ENCODE measurements at places on chromosomes 1 and 21.

DNA sequence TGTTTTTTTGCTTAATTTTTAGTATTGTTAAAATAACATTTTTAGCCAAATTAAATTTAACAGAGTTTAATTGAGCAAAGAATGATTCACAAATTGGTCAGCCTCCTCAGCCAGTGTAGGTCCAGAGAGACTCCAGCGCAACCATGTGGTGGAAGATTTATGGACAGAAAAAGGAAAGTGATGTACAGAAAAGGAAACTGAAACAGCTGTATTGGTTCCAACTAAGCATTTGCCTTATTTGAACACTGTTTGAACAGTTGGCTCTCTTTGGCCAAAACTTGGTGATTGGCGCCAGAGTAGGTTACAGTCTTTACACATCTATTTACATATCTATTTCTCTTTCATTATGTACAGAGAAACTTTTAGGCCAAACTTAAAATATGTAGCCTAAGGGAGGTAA, 19.4 kb downstream of the RPS6KC1 start:
- no peak for DNase-seq

DNA sequence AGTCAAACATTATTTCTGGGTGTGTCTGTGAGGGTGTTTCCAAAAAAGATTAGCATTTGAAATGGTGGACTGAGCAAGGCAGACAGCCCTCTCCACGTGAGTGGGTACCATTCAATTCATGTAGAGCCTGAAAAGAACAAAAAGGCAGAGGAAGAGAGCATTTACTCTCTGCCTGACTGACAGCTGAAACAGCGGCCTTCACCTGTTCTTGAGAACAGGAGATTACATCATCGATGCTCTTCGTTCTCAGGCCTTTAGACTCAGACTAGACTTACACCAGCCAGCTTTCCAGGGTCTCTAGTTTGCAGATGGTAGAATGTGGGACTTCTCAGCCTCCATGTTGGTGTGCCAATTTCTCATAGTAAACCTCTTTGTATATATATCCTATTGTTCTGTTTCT, 302.3 kb downstream of the BACH1 start:
- no peak for DNase-seq

DNA sequence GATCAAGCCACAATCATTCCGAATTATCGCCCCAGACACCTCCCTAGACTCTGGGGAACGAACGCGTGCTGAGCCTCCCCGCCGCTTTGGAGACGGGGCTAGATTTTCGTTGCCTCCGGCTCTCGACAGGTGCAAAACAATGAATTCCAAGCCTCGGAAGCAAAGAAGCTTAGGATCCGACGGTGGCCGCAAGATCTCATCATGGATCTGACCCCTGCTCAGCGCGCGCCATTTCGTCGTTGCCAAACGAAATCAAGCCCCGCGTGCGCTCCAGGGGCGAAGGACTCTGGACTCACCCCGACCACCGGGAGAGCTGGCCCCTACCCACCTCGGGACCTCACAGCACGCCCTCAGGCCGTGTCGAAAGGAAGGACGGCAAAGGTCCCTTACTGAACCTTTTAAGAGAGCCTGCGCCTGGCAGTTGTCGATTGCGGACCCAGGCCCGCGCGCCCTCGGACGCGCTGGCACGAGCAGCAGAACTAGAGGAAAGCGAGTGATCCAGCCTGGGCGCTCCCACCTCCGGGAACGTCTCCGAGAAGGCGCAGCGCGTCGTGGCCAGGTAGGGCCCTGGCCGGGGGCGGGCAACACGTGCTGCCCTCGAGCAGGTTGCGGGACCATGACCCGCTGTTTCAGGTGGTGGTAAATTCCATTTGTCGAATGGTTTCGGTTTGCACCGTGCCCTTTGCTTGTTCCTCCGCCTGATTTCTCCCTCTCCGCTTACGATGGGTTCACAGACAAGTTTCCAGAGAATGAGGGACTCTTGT, 1.6 kb upstream of the RUNX3 start:
- no peak for DNase-seq

- peak; percentile 44 for DNase-seq
Observed at GRCh38 chr1:24866211-24867083, 63.6 kb downstream of the RUNX3 start.

- no peak for DNase-seq
Observed at GRCh38 chr1:33363470-33363861, 42.6 kb upstream of the A3GALT2 start.

- DNase-seq, result no peak
Observed at GRCh38 chr1:48767975-48768510, 8.6 kb downstream of the BEND5 start.

DNA sequence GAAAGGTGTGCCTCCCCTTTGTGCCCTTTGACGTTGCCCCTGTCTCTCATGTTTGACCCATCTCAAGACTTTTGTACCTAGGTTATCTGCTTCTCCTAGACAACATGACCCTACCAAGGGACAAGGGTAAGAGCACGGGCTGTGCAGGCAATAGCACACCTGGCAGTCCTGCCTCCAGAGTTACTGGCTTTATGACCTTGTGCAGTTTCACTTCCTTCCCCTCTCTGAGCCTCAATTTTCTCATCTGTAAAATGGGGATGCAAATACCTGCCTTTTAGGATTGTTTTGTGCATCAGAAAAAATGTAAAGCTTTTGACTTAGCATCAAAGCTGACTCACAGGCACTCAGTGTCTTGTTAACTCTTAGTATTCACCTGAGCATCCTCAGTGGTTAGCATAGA, 36.4 kb downstream of the ELK4 start:
- no peak for DNase-seq

GRCh38 chr21:31142600-31142999, 104.3 kb upstream of the KRTAP19-8 start:
- DNase-seq, result no peak

GRCh38 chr1:30184393-30185141, 538.8 kb downstream of the MATN1 start:
- DNase-seq, result no peak

DNA sequence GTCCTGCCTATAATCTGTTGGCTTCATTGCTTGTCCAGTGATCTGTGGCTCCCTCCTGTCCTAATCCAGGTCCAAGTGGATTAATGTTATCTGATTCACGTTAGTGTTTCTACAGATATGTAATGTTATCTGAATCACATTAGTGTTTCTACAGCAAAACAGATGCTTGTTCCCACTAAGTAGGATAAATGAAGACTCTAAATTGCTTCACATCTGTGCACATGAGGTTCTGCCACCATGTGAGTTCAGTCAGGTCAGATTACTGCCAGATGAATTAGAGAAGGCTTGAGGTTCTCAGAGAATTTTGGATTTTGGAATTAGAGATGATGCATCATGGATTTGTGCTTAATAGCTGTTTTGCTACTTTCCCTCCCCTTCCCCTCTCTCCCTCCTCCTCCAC, 13.2 kb downstream of the DISC1 start:
- no peak for DNase-seq

- no peak for DNase-seq
Observed at GRCh38 chr1:68293122-68293521, 60.8 kb upstream of the WLS start.

GRCh38 chr1:111515291-111516004, 12.0 kb upstream of the ADORA3 start:
- DNase-seq, result peak; percentile 74

DNA sequence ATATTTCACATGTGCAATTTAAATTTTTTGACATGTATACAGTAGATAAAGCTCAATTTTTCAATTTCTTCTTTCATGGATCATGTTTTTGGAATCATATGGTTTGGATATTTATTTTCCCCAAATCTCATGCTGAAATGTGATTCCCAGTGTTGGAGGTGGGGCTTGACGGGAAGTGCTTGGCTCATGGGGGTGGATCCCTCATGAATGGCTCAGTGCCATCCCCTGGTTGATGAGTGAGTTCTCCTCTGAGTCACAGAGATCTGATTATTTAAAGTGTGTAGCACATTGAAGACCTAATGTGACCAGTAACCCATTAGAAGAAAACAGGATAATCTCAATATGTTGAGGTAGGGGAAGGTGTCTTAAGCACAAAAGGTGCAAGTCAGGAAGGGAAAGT, 9.1 kb upstream of the IFI16 start:
- no peak for DNase-seq

- no peak for DNase-seq
Observed at GRCh38 chr1:90841473-90841872, 124.4 kb upstream of the BARHL2 start.

DNA sequence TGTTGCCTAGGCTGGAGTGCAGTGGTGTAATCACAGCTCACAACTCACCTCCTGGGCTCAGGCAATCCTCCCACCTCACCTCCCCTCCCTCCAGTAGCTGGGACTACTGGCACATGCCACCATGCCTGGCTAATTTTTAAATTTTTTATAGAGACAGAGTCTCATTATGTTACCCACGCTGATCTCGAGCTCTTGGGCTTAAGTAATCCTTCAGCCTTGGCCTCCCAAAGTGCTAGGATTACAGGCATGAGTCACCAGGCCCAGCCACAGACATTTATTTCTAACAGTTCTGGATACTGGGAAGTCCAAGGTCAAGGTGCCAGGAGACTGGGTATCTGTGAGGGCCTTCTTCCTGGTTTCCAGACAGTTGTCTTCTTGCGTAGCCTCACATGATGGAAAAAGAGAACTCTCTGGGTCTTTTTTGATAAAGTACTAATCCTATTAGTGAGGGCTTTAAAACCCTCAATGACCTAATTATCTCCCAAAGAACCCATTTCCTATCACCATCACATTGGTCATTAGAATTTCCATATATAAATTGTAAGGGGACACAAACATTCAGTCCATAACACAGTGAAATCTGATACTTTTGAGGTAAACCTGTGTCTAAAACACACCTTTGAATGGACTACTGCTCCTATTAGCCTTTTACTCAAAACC, 67.9 kb downstream of the PHACTR4 start:
- no peak for DNase-seq

GRCh38 chr1:104408268-104408667, 658.6 kb downstream of the AMY1C start:
- DNase-seq, result no peak

DNA sequence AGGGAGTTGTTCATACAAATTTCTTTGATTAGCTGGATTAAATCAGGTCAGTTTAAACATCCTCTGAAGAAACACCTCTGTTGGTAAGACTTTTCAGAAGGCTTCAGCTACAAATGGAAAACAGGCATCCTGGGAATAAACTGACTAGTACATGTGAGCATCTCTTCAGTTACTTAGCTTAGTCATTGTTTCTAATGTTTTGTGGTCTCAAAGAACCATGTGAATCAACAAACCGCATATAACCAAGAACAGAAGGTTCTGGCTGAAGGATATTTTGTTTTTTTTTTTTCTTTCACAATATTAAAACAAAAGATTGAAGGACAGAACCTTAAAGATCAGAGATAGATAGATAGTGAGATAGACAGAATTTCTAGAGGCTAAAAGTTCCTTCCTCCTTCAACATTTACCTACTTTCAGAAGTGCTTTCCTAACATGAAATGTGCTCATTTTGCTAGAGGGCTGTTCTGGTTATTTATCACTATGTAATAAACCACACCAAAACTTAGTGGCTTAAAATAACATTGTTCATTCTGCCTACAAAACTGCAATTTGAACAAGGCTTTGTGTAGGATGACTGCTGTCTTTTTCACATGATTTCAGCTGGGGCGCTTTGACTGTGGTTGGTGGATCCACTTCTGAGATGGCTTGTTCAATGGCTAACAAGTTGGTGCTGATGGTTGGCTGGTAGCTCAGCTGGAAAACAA, 119.8 kb upstream of the PTGFR start:
- no peak for DNase-seq

GRCh38 chr1:26081267-26082019, 14.0 kb upstream of the TRIM63 start:
- no peak for DNase-seq

DNA sequence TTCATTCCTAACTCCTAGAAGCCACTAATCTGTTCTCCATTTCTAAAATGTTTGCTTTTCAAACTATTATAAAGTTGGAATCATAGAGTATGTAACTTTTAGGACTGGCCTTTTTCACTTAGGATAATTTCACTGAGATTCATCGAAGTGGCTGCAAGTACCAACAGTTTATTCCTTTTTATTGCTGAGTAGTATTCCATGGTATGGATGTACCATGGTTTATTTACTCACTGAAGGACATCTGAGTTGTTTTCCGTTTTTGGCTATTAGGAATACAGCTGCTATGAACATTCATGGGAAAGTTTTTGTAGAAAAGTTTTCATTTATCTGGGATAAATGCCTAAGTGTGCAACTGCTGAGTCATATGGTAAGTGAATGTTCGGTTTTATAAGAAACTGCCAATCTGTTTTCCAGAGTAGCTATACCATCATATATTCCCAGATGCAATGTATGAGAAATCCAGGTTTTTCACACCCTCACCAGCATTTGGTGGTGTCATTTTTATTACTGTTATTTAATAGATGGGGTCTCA, 66.3 kb downstream of the SLC27A3 start:
- no peak for DNase-seq

DNA sequence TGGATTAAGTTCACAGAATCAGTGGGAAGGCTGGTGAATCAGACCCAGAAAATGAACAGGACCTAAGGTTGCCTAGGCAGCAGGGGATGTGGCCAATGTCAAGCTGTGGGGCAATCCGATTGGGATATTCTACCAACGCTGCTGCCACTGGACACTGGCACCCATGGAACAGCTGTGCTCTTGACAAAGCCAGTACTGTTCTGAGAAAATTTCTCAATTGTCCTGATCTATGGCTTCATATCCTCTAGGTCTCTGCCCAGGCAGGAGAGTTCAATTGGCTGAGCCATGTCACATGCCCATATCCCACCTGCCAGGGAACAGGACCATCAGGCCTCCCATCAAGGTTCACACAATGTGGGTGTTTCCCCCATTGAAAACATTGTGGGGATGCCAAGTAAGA, 6.2 kb downstream of the TACSTD2 start:
- no peak for DNase-seq

- DNase-seq, result no peak
Observed at GRCh38 chr21:44871576-44872269, 1.8 kb downstream of the PTTG1IP start.

DNA sequence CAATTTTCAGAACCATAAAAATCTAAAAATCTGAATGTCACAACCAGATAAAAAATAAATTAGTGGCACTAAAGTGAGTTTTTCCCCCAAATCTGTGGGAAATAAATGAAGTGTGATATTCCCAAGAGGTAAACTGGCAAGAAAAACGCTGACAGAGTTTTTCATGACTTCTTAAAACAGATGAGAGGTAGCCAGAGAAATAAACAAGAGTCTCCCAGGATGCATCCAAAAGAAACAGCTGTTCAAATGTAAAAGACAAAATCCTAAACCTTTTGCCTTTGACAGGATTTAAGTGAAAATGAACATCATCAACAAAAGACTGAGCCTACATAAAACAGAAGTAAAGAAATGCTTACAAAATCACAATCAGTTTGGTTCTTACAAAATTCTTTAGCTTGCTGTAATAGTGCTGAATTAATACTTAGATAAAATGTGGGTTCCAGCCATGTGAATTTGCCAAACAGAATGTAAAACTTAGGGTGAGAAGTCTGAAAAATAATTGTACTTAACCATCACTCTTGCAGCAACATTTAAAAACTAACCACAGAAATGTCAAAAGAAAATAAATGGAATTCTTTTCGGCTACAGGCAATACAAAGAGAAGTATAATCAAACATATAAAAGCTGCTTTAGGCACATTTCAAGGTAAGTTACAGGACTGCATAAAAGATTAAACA, 133.6 kb downstream of the EIF4G3 start:
- DNase-seq, result no peak

- no peak for DNase-seq
Observed at GRCh38 chr1:110113551-110113950, 1.3 kb downstream of the UBL4B start.

- no peak for DNase-seq
Observed at GRCh38 chr1:53826367-53826766, 11.7 kb downstream of the NDC1 start.

GRCh38 chr1:207502726-207503125, 6.8 kb downstream of the CR1 start:
- no peak for DNase-seq

Measured in activated CD8-positive, alpha-beta memory T cell treated with anti-CD3 and anti-CD28 coated beads, Interleukin-2, amount 50 U/mL, for 48 hours (primary cell).